ENCODE measurements at places on chromosomes 12 and 14. TPM values are rescaled to one million over a fixed set of nuclear protein-coding genes. Genes with fewer than 3 reads are reported as not detected.

The RIPK3 gene
- polyA plus RNA-seq, result 13.3 TPM

The TMBIM4 gene
- 104 TPM for polyA plus RNA-seq

The BHLHE41 gene
- 0.45 TPM for polyA plus RNA-seq

The OTOGL gene
- polyA plus RNA-seq, result 0.39 TPM

The MBIP gene
- 9.2 TPM for polyA plus RNA-seq

The CPNE6 gene
- polyA plus RNA-seq, result not detected

The IFNG-AS1 gene
- not detected for polyA plus RNA-seq

The HAL gene
- 2.0 TPM for polyA plus RNA-seq

The HCAR2 gene
- polyA plus RNA-seq, result 35.6 TPM

The NAB2 gene
- polyA plus RNA-seq, result 19.3 TPM

The MAP1LC3B2 gene
- polyA plus RNA-seq, result 1.9 TPM

The PMCH gene
- polyA plus RNA-seq, result not detected

The PRB2 gene
- polyA plus RNA-seq, result not detected

The GLIPR1 gene
- polyA plus RNA-seq, result 0.94 TPM

All from esophagus (tissue), 2 donors.